ENCODE measurements at places on chromosomes 2 and 18.

DNA sequence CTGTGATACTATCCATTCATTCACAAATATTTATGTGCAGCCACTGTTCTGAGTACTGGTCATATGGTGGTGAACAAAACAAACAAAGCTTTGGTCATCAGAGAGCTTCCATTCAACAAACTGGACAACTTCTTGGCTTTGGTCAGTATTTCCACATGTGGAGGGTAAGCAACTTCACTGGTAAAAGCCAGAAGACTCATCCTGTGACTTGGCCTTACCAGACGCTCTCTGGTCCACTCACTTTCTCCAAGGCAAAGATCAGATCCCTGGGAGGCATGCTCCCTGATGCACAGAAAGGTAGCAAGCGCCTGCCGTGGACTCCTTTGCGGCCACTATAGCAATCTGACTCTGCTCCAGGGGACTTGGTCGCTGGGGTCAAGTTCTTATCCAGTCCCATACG is 179.5 kb downstream of the EN1 start:
- DNase-seq = no peak

DNA sequence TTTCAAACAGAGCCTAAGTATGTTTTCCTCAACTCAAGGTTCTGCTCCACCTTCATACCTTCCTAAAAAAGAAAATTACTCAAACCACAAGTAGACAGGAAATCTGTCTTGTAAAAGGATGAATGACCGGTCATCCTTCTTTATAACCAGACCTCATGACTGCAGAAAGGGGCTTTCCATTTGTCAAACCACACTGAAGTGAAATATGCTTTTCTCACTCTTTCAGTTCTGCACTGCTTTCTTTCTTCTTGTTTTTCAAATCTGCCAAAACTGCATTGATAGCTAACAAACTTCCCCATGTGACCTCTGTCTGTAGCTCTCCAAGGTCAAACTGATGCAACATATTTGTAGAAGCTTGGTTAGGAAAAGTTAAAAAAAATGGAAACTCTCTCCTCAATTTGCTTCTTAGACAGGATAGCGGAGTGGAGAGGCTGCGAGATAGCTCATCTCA is 308.9 kb upstream of the CCDC68 start:
- DNase-seq = no peak

DNA sequence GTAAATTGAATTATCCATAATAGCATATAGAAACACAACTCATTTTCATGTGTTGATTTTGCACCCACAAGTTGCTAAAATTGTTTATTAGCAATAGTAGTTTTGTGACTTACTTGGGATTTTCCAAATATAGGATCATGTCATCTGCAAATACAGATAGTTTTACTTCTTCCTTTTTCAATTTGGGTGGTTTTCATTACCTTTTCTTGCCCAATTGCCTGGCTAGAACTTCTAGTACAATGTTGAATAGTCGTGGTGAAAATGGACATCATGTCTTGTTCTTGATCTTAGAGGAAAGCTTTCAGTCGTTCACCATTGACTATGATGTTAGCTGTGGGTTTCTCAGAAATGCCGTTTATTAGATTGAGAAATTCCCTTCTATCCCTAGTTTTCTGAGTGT is 60.2 kb upstream of the TCF7L1 start:
- no peak for DNase-seq

DNA sequence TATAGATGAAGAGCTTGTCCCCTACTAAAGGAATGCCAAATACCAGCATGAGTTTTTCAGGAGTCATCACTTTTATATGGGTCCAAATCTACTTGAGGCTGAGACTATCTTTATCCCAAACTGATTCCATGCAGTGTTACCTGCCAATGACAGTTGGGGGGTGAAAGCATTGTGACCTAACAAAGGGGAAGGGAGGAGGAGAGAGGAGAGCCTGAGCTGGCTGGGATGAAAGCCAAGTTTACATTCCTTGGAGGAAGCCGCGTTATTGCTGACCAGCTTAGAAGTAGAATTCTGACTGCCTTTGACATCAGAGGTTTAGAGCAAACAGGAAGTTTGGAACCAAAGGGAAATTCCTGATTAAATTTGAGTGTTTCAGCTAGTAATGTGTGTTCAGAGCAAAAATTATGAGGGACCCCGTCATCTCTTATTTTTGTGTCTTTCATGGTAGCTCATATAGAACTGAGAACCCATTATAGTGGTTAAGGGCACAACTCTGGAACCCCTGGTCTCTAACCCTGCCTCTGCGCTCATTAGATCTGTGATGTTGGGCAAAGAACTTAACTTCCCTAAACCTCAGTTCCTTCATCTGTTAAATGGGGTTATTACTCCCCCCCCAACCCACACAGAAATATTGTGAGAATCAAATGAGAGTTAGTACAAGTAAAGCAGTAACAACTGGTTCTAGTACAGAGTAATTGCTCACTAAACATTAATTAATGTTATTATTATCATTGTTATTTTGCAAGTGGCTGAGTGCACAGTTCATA is 199.3 kb upstream of the EPAS1 start:
- no peak for DNase-seq

DNA sequence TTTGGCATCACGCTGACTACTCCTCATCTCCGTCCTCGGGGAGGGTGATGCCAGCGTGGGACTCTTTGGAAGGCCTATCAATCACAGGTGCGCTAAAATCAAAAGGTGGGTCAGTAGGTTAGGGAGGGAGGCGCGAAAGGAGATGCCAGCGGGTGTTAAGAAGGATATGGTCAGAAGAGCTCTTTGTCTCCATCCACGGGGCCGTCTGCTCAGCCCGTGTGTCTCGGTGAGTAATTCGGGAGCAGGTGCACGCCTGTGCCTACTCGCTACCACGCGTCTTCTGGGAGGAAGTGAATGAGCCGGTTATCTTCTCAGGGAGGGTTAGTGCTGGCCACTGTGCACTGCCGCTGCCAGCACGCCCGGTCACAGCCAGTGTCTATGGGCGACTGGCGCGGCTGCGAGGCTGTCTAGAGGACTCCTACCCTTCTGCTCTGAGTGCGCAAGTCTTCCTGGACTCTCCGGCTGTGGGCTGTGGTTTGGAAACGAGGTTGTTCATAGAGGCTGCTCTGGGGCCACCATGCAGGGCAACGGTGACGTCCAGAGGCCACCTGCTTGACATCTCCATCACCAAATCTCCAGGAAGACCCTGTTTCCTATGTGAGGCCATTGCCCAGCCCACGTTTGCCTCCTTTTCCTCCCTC is 153.4 kb downstream of the MBP start:
- DNase-seq = no peak

DNA sequence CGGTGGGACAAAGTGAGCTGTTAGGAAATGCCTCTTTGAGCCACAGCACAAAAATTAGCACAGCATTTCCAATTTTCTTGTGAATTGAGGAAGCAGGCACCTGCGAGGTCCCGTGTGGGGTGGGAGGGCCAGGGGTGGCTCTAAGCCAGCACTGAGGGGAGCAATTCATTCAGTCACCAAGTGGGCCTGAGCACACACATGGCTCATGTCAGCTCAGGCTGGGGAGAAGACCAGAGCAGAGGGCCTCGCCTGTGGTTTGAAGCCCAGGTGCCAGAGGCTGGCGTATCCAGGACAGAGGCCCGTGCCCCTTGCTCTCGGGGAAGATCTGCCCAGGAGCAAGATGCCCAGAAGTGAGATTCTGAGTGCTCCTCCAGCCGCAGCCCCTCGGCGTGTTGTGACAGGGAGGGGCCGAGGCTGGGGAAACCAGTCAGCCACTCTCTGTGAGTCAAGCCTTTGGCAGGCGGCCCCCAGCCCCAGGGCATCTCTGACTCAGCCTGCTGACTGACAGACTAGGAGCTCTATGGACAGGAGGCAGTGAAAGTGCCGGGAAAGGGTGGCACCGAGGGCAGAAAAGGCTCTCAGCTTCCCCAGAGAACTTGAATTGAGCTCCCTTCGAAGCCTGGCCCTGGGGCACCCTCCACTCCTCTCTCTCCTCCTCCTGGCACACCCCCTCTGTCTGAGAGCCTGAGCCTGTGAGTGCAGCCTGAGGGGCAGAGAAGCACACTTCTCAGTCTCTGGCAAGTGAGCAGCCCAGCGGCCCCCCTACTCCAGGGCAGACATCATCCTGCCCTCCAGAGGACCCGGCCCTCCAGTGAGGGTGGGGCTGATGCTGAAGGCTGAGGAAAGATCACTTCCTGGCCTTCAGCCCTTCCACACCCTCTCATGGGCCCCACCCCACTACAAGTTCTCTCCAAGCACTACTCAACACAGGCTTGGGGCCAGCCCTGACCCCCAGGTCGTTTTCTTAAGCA is 32.3 kb downstream of the CYP26B1 start:
- no peak for DNase-seq

GRCh38 chr2:215358891-215359575 is 47.2 kb downstream of the ATIC start:
- no peak for DNase-seq

DNA sequence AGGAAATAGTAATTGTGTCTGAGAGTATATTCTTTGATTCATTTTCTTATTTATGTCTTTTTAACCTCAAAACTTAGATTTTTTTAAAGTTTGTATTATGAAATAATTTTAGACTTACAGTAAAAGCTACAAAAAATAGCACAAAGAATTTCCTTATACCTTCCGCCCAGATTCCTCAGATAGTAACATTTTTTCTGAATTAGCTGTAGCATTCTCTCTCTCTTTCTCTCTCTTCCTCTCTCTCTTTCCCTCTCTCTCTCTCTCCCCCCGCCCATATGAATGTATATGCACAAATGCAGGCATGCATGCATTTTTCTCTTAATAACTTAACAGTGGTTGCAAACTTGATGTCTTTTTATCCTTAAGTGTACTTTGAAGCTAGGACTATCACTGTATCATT is 361.1 kb upstream of the NRP2 start:
- no peak for DNase-seq

DNA sequence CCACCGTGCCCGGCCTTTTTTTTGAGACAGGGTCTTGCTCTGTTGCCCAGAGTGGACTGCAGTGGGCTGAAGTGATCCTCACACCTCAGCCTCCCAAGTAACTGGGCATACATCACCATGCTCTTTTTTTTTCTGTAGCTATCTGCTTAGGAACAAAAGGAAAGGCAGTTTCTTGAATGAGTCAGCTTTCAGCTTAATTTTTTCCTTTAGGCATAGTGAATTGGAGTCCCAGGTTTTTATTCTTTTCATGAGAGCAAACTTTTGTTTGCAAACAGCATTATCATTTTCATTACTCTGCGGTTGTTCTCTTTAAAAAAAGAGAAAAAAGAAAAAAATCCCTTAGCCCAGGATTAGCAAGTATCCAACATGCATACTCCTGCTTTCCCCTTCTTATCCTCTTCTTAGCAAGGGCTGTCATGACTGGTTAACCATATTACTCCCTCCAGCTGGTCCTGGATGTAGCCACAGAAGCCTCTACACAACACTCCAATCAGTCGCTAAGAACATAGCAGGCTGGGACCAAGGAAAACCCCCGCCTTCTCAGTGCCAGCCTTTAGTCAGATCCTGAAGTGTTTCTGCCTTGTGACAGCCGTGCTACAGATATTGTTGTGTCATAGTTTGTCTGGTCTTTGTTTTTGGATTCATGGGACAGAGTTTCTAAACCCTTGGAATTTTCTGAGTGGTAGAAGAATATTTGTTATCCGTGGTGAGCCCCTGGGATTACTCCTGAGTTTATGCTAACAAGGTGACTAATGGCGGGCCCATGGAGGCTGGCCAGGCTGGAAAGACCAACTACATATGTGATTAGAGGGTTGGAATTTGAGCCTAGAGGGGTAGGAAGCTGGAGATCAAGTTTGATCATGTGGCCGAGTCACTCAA is 23.3 kb upstream of the ST3GAL5 start:
- peak; percentile 10 for DNase-seq

- no peak for DNase-seq
Observed at GRCh38 chr18:6682437-6683111, 46.9 kb upstream of the ARHGAP28 start.

GRCh38 chr2:187379869-187380268 is 68.2 kb downstream of the CALCRL start:
- no peak for DNase-seq

DNA sequence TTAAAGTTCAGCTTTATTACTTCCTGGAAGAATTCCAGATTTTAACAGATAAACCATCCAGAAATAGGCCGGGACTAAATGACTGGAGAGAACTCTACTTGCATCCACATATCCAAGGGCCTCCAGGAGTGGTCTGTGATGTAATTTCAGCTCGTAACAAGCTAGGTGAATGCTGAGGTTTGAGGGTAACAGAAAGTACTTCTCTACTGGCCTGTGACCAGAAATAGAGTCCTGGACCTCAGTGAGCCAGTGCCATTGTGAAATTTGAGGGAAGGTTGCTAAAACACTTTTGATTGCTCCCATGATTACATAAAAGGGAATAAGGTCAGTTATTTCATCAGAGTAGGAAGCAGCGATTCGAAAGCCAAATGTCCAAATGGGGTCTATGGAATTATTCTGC is 158.1 kb downstream of the DOCK10 start:
- DNase-seq = no peak

DNA sequence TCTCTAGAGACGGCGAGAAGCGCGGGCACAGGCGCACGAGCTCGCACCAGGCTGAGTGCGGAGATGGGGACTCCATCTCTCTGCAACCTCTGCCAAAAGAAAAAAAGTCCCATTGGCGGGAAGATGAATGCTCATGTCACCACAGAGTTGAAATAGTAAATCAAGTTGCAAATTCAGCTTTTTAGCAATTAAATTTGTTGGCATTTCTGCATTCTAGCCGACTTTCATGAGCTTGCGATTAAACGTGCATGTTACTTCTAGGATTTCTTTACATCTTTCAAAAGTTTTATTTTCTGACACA is 588 bp downstream of the CHAC2 start:
- peak; percentile 87 for DNase-seq

DNA sequence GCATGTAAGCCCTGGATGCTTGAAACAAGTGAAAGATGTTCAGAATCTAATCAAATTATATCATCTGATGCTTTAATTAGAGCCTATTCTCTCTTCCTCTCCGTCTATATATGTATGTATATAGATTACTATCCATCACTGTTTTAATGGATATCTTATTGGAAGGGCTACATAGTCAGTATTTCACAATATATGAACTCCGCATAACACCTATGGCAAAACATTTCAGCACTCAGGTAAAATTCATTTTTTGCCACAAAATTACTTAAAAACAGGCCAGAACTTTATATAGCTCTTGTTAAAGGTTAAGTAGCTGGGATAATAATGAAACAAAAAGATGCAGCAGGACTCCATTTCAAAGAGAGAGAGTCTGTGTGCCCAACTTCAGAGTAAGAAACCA is 1.2 kb downstream of the PJVK start:
- DNase-seq = peak; percentile 17

GRCh38 chr2:44793322-44793870 is 148.1 kb upstream of the SIX3 start:
- DNase-seq = peak; percentile 50

GRCh38 chr2:134792186-134792585 is 46.2 kb upstream of the ACMSD start:
- no peak for DNase-seq

DNA sequence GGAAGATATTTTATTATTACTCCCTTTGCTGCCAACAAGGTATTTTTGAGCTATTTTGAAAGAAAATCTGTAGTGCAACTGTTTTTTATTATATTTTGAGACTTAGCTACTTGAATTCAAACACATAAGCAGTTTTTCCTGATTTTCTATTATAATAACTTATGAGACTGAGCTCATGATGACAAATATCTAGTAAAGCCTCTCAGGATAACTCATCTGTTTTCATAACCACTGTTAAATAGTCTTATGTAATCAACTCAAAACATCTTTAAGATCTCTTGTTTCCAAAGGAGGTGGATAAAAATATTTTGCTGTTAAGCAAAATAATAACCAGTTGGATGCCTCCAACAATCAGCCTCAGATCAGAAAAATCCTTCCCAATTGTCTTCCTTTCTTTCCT is 21.9 kb upstream of the PPP1CB start:
- no peak for DNase-seq

- DNase-seq = no peak
Observed at GRCh38 chr2:198901894-198902293, 555.8 kb downstream of the SATB2 start.

Data from NCI-H2171 treated with DMSO at 0.1 percent for 48 hours (cell line).